ENCODE measurements at places on chromosomes 5 and 9.

- no peak for DNase-seq
Observed at GRCh38 chr5:39299962-39300361, 64.3 kb downstream of the C9 start.

DNA sequence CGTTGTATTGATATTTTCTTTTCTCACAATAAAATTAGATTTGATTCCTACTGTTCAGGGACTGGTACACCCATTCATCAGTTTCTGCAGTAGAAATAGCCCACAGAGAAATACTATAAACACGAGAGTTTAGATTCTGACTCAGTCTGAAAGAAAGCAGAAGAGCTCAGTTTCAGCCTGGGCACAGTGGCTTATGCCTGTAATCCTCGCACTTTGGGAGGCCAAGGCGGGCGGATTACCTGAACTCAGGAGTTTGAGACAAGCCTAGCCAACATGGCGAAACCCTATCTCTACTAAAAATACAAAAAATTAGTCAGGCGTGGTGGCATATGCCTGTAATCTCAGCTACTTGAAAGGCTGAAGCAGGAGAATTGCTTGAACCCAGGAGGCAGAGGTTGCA is 8.6 kb downstream of the ITK start:
- DNase-seq = no peak

DNA sequence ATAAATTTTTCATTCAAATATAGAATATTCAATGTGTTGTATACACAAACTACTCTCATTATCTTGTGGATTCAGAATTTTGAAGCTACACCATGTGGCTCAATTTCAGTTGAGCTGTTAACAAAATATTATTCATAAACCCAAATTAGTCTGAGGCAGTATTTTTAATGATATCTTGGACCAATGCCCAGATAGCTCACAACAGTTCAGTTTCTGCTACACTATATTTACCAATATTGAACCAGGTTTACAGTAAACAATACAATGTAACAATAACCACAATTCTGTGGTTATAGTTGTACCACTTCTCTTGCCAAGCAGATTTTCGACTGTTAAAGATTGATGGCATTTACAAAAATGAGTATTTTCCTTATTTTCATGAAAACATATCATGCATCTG is 99.9 kb downstream of the SSBP2 start:
- DNase-seq = no peak

GRCh38 chr5:3022665-3023064 is 271.2 kb upstream of the IRX2 start:
- no peak for DNase-seq

DNA sequence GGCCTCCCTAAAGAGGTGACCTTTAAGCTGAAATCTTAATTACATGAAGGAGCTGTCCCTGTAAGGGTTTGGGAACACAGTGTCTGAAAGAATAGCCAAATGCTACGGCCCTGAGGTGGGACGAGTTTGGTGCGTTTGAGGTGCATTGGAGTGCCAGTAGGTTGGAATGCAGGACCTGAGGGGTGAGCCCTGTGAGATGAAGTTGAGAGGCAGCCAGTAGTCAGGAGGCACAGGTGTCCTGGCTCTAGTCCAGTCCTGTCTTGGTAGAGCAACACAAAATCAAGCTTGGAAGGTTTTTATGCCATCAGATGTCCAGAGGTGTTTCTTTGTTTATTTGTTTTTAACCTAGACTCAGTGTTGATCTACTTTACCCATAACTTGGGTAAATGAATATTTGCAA is 108.5 kb downstream of the ARHGAP26 start:
- DNase-seq = no peak

DNA sequence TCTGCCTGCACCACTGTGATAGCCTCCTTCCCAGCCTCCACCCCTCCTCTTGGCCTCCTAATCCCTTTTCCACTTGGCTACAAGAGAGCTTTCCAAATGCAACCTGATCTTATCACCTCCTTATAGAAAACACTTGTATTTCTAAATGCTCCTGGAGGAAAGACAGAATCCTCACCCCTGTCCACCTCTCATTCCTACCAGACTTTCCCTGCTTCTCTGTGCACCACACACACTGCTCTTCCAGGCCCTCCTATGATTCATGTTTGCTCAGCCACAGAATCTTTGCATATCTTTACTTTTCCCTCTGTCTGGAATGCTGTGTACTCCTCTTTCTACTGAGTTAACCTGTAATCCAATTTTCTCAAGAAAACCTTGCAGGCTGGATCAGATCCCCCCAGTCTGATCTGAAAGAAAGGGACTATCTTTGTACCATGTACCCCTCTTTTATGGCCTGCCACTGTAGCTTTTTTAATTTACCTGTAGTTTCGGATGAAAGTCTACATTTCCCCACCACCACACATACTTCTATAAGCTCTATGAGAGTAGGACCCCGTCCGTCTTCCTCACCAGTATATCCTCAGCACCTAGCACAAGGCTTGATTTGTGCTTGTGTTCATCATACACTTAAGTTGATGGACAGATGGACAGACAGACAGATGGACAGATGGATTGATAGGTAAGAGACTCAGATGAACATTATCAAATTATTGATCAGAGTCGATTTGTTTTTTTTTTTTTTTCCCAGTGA is 95.3 kb downstream of the GALNT10 start:
- no peak for DNase-seq

GRCh38 chr9:35108461-35108860 is 5.5 kb upstream of the STOML2 start:
- DNase-seq = no peak

DNA sequence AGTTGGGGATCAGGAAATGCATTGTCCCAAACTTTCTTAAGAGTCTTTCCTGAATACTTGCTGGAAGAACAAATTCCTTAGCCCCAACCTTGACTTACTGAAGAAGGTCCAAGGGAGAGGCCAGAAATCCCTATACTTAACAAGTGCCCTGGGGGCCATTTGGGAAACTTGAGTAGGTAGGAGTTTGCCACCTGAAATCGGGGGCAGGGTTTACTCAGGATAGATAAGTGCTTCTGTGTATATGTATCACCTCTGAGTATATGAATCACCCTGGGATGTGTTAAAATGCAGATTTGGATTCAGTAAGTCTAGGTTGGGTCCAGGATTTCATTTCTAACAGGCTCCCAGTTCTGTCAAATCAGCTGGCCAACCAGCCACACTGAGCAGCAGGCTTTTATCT is 47.9 kb upstream of the MYO10 start:
- no peak for DNase-seq

DNA sequence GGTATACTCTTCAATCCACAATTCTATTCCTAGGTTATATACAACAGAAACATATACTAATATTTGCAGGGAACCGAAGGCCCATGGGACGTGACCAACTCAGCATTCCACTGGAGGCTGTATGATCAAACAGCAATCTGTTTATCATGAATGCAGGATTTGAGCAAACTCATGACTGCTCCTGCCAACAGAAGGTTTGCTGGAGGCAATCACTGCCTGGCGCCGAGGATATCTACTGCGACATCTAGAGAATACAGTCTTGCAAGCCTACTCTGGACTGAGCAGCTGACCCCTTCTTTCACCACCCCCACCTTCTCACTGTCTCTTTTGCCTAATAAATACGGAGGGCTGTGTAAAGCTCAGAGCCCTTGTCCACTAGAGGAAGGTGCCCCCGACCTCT is 90.5 kb upstream of the CDH10 start:
- no peak for DNase-seq

GRCh38 chr5:108531367-108532128 is 149.7 kb upstream of the FBXL17 start:
- DNase-seq = no peak

DNA sequence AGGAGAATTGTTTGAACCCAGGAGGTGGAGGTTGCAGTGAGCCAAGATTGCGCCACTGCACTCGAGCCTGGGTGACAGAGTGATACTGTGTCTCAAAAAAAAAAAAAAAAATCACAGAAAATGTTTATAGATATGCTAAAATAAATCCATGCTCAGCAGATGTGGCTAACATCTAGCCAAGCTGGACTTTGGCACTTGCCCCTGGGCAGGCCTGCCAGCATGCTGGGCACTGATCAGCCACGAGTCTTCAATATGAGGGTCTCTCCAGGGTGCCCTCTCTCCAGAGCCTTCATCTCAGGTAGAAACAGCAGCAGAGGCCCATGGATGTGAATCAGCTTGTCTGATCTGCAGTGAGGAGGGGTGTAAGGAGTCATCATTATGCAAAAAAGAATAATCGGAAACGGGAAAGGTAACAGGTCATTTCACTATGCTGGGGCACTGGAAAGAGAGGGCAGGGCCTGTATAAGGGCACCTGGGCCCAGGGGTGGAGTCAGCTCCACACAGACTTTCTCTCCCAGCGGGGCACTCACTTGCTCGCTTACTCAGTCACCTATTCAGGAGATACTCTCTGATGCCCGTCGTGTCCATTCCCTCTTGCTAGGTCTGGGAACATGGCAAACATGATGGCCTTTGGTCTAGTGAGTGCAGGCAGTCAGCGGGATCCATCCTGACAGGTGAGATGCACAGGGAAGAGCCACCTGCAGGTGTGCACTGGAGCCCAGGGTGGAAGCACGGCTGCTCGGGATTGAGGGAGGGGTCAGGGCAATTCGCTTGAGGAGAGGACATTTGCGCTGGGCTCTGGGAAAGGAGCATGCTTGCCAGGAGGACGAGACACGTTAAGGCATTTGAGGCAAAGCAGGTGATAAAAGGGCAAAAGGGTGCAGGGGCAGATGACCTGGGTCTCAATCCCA is 17.1 kb downstream of the RNF44 start:
- DNase-seq = no peak

DNA sequence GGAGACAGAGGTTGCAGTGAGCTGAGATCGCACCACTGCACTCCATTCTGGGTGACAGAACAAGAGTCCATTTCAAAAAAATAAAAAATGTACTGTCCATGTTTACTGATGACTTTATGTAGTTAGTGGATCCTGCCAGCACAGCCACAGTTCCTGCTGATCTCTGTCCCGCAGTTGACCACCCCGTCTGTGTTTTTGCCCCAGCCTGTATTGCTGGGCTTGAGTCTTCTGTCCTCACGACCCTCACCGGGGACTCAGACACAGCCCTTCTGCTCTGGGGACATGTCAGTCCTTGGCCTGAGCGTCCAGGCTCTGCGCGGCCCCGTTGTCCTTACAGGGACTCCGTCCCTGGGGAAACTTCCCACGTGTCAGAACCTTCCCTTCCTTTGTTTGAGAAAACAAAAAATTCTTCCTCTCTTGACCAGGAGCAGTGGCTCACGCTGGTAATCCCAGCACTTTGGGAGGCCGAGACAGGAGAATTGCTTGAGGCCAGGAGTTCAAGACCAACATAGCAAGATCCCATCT is 14.5 kb downstream of the SURF6 start:
- no peak for DNase-seq

DNA sequence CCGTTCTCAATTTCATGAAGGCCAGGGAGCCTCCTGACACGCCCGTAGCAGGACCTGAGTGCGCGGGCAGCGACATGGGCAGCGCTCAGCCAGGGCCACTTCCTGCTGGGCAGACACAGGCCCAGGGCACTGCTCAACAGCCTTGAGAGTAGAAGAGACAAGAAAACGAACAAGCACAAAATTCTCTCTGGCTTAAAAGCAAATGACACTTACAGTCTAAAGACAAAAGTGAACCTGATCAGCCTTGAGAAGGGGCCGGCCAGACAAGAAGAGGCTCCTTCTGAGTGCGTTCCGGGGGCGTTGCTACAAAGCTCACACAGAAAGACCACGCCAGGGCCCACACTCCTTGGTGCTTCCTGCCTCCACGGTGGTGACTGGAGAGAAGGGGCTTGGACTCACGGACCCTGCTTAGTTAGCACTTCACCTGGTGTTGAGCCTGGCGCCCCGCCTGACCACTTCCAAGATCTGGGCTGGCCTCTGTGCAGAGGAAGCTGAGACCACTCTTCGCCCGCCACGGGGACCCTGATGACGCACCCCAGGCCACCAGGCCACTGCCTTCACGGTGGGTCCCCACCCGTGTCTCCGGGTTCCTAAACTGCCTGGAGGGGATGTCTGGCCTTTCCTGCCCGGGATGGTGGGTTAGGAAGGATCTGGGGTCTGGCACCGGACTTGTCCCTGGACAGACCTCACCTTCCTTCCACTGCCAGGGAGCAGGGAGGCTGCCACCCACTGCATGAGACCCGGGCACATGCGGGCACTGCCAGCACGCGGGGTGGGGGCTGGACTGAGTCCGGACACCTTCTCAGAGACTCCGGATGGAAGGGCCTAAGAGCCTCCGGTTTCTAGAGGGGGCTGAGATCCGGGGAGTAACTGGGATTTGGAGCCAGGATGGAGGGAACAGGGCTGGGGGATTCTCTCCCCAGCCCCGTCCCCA is 1.3 kb downstream of the SLC12A7 start:
- no peak for DNase-seq

GRCh38 chr9:106962615-106963363 is 99.8 kb downstream of the ZNF462 start:
- no peak for DNase-seq

- no peak for DNase-seq
Observed at GRCh38 chr9:106619211-106619610, 243.8 kb upstream of the ZNF462 start.

GRCh38 chr9:15132091-15132490 is 174.9 kb downstream of the TTC39B start:
- no peak for DNase-seq

DNA sequence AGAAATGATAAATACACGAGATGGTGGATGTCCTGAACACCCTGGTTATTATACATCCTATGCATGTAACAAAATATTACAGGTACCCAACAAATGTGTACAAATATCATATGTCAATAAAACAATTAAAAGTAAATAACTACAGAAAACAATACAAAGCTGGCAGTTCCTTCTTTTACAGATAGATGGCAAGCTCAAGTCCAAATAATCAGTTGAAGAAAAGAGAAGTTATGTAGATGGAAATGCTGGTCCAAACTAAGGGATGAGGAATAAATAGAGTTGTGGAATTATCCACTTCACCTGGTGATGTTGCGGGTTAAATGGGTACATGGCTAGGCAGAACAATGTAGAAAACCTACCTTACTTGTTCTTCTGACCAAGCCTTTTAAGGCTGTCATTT is 79.4 kb downstream of the PALM2AKAP2 start:
- DNase-seq = no peak

GRCh38 chr9:81627481-81627880 is 61.9 kb downstream of the TLE1 start:
- no peak for DNase-seq

GRCh38 chr9:138117836-138118235 is 240.3 kb downstream of the CACNA1B start:
- DNase-seq = no peak

DNA sequence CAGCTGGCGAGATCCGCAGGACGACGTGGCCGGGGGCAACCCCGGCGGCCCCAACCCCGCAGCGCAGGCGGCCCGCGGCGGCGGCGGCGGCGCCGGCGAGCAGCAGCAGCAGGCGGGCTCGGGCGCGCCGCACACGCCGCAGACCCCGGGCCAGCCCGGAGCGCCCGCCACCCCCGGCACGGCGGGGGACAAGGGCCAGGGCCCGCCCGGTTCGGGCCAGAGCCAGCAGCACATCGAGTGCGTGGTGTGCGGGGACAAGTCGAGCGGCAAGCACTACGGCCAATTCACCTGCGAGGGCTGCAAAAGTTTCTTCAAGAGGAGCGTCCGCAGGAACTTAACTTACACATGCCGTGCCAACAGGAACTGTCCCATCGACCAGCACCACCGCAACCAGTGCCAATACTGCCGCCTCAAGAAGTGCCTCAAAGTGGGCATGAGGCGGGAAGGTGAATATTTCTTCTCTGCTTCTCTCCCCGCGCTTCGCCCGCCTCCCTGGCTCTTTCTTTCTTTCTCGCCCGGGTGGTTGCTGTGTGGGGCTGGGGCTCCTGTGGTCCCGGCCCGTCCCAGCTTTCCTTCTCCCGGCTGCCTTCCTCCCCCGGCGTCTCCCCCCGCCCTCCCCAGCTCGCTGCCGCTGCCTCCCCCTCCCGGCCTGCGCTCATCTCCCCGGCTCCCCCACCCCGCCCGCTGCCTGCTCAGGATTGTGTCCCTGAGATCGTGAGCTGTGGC is 2.2 kb downstream of the NR2F1 start:
- DNase-seq = no peak
